ENCODE measurements at places on chromosomes 13 and 19.
A peak's percentile ranks its signal among the peaks of the same experiment; 100 is the strongest.

DNA sequence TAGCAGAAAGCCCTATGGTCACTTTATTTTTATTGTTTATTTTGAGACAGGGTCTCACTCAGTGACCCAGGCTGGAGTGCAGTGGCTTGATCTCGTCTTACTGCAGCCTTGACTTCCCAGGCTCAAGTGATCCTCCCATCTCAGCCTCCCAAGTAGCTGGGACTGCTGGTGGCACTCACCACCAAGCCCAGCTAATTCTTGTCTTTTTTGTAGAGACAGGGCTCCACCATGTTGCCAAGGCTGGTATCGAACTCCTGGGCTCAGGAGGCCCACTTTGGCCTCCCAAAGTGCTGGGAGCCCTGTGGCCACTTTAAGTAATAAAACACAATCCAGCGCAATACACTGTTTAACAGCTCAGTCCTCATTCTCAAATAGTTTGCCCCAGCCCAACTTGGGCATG is 69.3 kb downstream of the NUFIP1 start:
- no peak for DNase-seq

DNA sequence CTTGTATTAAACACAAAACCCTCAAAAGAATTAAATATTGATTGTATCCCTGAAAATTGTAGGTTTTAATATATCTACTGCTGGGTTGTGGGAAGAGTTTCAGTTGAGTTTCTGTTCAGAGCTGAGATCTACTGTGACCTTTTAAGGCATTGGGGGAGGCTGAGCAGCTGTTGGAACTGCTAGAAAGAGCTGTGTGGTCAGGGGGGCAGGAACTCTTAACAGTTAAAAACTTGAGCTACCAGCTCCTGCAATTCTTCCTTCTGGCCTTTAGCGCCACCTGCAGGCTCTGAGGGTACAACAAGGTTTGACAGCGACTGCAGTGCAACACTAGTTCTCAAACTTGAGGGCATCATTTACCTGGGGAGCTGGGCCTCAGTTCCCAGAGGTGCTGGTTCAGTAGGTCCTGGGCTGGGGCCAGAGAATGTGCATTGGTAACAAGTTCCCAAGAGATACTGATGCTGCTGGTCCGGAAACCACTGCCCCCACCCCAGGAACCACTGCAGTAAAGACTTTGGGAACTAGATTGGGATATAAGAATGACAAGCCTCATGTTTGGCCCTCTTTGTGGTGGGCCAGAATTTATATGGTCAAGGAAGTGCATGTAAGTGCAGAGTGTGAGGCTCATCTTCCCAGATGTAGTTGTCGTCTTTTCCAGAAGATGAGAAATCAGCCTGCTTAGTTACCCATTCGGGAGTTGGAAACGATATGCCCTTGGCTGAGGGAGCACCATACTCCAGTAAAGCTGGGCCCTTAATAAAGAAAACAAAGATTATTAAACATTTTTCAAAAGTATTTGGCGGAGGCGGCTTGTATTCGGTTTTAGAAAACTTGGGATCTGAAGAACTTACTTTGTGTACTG is 2.6 kb downstream of the RNASEH2B start:
- DNase-seq = peak; percentile 81

- DNase-seq = no peak
Observed at GRCh38 chr13:100634696-100635095, 39.9 kb downstream of the TMTC4 start.

GRCh38 chr13:46100191-46100815 is 4.5 kb downstream of the CPB2 start:
- DNase-seq = no peak

DNA sequence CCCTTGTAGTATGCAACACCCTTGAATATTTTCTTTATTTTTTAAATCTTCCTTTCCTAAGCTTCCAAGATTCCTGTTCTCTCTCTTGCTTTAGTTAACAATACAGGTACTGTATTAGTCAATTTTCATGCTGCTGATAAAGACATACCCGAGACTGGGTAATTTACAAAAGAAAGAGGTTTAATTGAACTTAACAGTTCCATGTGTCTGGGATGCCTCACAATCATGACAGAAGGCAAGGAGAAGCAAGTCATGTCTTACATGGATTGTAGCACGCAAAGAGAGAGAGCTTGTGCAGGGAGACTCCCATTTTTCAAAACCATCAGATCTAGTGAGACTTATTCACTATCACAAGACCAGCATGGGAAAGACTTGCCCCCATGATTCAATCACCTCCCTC is 1024.3 kb downstream of the PCDH9 start:
- DNase-seq = no peak

DNA sequence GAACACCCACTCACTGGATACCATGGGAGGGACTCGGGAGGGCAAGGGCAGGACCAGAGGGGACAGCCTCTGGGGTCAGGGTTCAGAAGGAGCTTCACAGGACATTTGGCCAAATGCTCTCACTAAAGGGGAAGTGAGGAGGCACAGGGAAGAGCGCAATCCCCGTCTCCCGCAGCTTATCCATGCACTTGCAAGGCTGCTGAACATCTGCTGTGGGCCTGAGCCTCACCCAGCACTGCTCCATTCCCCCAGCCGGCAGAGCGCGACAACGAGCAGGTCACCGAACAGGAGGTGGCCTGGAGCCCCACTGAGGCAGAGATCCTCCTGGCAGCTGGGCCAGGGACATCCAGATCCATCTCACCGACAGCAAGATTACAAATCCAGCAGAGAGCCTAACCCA is 23.3 kb downstream of the ELAVL1 start:
- DNase-seq = no peak

GRCh38 chr13:110506859-110507566 is 54.5 kb downstream of the RAB20 start:
- DNase-seq = no peak

- DNase-seq = no peak
Observed at GRCh38 chr19:16721051-16721450, 1.4 kb downstream of the NWD1 start.

GRCh38 chr13:45932676-45933075 is 81.1 kb upstream of the SIAH3 start:
- DNase-seq = no peak

- peak; percentile 53 for DNase-seq
Observed at GRCh38 chr19:7916103-7916954, 1.7 kb downstream of the TGFBR3L start.

GRCh38 chr19:8028951-8029491 is 23.5 kb upstream of the CCL25 start:
- no peak for DNase-seq

DNA sequence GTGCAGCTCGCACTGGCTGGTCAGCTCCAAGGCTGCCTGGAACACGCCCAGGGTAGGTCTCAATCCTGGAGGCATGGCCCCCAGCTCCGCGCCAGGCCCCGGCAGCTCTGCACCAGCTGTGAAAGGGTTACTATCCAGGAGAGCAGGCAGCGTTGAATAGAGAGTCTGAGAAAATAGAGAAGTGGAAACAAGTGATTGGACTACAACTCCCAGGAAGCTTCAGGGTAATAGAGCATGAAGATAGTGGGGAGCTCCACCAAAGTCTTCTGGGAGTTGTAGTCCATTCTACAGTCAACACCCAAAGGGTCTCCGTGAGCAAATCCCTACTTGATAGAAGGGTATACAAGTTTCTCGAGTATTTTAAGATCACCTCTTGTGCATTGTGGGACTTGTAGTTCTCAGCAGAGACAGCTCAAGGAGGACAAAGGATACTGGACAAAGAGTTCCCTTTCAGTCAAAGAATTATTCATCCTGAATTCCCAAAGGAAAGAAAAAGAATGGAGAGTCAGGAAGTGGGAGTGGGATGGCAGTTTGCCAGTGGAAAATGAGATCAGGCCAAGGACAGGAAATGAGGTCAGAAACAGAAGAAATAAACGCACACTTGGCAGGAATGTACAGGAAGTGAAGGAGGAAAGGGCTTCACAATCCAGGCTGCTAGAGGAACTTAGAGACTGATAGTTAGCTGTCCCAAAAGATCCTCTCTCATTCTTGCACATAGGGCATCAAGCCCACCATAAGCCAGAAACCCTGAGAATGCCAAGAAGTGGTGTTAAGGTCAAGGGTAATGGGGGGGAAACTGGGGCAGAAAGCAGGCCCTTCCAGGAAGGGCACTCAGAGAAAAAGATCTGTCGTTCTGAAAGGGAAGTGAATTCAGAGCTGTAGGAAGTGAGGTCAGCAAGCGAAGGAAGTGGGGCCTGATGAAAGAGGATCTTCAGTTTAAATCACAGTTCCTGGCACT is 5.5 kb upstream of the MAMSTR start:
- DNase-seq = no peak

- no peak for DNase-seq
Observed at GRCh38 chr19:17495639-17496296, 15.7 kb upstream of the PGLS start.

- DNase-seq = no peak
Observed at GRCh38 chr19:48403606-48404005, 10.1 kb downstream of the GRIN2D start.

DNA sequence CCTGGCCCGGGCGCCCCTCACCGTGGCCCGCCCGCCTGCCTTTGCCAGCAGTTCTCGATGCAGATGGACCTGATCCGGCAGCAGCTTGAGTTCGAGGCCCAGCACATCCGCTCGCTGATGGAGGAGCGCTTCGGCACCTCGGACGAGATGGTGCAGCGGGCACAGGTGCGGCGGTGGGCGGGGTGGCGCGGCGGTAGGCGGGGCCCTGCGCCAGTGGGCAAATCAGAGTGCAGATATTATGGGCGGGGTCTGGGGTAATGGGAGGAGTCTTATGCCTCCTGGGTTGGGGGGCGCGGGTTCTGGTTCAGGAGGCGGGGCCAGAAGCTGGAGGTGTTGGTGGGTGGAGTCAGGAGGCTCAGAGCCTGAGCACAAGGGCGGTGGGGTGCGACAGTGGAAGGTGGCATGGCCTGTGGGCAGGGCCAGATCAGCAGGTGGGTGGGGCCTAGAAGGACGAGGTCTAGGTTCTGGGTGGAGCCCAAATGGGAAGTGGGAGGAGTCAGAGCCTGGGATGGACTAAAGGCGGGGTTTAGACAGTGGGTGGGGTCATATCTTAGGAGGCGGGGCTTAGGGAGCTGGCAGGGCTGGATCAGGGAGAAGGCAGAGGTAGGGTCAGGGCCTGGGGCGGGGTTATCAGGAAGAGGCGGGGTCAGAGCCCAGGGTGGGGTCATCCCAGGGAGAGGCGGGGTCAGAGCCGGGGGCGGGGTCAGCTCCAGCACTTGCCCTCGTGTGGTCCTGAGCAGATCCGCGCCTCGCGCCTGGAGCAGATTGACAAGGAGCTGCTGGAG is 5.6 kb downstream of the APC2 start:
- peak; percentile 46 for DNase-seq

GRCh38 chr13:68927387-68928026 is 1180.1 kb upstream of the ATXN8OS start:
- DNase-seq = no peak

GRCh38 chr19:1674293-1674679 is 21.9 kb upstream of the TCF3 start:
- DNase-seq = no peak

DNA sequence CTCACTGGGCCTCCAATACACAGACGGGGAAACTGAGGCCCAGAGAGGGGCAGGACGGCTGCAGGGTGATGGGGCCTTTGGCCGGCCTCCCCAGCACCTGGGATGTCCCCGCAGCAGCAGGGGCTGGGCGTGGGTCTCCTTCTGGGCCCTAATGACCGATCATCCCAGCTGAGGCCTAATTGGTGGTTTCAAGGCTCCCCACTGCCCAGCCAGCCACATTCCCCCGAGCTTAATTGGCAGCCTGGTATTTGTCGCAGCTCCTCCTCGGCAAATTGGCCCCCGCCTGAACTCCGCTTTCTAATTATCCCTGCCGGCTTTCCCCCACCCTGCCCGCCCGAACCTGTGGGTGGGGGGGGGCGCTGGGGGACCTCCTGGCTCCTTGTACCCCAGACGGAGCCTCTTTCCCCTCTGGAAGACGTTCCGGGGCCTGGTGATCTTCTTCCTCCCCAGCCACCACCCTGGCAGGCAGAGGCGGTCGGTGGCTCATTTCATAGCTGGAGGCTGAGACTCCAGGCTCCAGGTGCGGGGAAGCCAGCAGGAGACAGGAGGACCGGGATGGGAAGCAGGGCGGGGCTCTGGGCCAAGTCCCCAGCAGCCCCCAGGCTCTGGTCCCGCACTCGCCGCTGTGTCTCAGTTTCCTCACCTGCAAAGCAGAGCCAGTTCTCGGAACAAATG is 27.2 kb upstream of the WDR18 start:
- no peak for DNase-seq

GRCh38 chr19:55638864-55639359 is 1.9 kb upstream of the ZNF580 start:
- DNase-seq = no peak

- DNase-seq = no peak
Observed at GRCh38 chr13:28564030-28564429, 69.1 kb upstream of the FLT1 start.

GRCh38 chr13:30776661-30777060 is 41.3 kb downstream of the ALOX5AP start:
- no peak for DNase-seq

Measured in effector memory CD4-positive, alpha-beta T cell (primary cell).